ENCODE measurements at places on chromosomes 6 and 20.

GRCh38 chr20:31833130-31833930 lies 12.1 kb downstream of the FOXS1 start:
- no peak for DNase-seq
- H3K36me3 ChIP-seq: no peaks in the 10 kb centered on the region
- no peaks in the 10 kb centered on the region for H3K27me3 ChIP-seq
- H3K4me3 ChIP-seq: no peak overlapping the region

- no peak for DNase-seq
- H3K27ac ChIP-seq: no peak overlapping the region
- no peaks in the 10 kb centered on the region for H3K36me3 ChIP-seq
Measured at GRCh38 chr6:88246654-88247053, 80.5 kb upstream of the CNR1 start.

GRCh38 chr20:17530716-17531664 lies at the start of gene BFSP1:
TSS of gene BFSP1 (minus strand) at chr20:17531379. CDS start at chr20:17531329, 50 bp downstream.
- no peaks in the 10 kb centered on the region for H3K36me3 ChIP-seq
- H3K4me3 ChIP-seq: peak within 1 kb of the TSS; percentile 56
- H3K4me1 ChIP-seq: peaks cover 9% of the 10 kb centered on the region
- H3K27me3 ChIP-seq: no peaks in the 10 kb centered on the region

GRCh38 chr6:5905431-5906339 lies 101.0 kb downstream of the NRN1 start:
- no peak for DNase-seq
- H3K27ac ChIP-seq: no peak overlapping the region
- H3K36me3 ChIP-seq: no peaks in the 10 kb centered on the region
- no peak overlapping the region for H3K4me3 ChIP-seq
- no peaks in the 10 kb centered on the region for H3K27me3 ChIP-seq

- no peak for DNase-seq
- H3K27ac ChIP-seq: no peak overlapping the region
- H3K4me1 ChIP-seq: peaks cover 21% of the 10 kb centered on the region
- H3K36me3 ChIP-seq: no peaks in the 10 kb centered on the region
- no peaks in the 10 kb centered on the region for H3K27me3 ChIP-seq
Measured at GRCh38 chr6:130933712-130934200, 106.5 kb downstream of the SMLR1 start.

- no peak for DNase-seq
- H3K27ac ChIP-seq: no peak overlapping the region
- H3K27me3 ChIP-seq: no peaks in the 10 kb centered on the region
- no peaks in the 10 kb centered on the region for H3K4me1 ChIP-seq
Measured at GRCh38 chr6:54646951-54647664, 199.5 kb upstream of the FAM83B start.

GRCh38 chr20:5390720-5391119 lies 74.0 kb upstream of the PROKR2 start:
- H3K36me3 ChIP-seq: no peaks in the 10 kb centered on the region
- DNase-seq: no peak
- H3K4me3 ChIP-seq: no peak overlapping the region
- H3K4me1 ChIP-seq: no peaks in the 10 kb centered on the region

DNA sequence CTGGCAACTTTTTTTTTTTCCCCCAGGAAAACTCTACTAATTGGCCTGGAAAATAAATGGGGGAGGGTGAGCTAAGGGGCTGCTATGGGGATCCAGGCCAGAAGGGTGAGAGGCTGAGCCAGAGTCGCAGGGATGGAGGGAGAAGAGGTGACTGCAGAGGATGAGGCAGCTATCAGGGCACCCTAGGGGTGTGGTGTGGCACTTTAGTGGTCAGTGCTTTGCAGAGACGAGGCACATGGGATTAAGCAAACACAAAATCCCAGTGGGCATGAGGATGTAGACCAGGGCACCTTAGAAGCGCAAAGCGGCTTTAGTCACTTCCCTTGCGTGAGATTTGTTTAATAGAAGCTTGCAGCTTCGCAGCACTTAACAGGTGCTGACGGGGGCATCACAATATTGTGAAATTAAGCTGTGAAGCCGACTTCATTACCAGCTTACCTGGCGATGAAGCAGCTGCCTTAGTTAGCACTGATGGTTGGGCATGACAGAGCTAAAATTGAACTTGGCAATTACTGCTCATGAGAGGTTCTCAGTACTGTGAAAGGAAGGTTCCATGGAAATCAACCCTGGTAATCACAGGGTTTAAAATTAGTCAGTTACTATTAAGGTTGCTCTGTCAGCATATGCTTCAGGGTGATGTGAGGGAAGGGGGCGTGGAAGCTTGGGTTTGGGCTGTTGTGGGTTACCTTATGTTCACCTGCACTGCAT lies 26.0 kb downstream of the TOX2 start:
- H3K27me3 ChIP-seq: no peaks in the 10 kb centered on the region
- peak overlapping the region; percentile 40 for H3K27ac ChIP-seq

GRCh38 chr20:35730583-35731468 lies 11.2 kb downstream of the RBM39 start:
- H3K36me3 ChIP-seq: peaks cover 100% of the 10 kb centered on the region
- DNase-seq: no peak
- H3K4me1 ChIP-seq: peaks cover 52% of the 10 kb centered on the region
- no peaks in the 10 kb centered on the region for H3K27me3 ChIP-seq
- H3K27ac ChIP-seq: no peak overlapping the region

GRCh38 chr6:169069356-169069755 lies 184.3 kb downstream of the THBS2 start:
- no peak overlapping the region for H3K27ac ChIP-seq
- no peak for DNase-seq
- H3K4me3 ChIP-seq: no peak overlapping the region

- no peaks in the 10 kb centered on the region for H3K4me1 ChIP-seq
- no peak for DNase-seq
- H3K27me3 ChIP-seq: no peaks in the 10 kb centered on the region
Measured at GRCh38 chr6:36177166-36177565, 19.4 kb upstream of the BRPF3 start.

- H3K4me1 ChIP-seq: no peaks in the 10 kb centered on the region
- DNase-seq: no peak
- H3K4me3 ChIP-seq: no peak overlapping the region
- no peaks in the 10 kb centered on the region for H3K36me3 ChIP-seq
- H3K27ac ChIP-seq: no peak overlapping the region
- no peaks in the 10 kb centered on the region for H3K27me3 ChIP-seq
Measured at GRCh38 chr6:19569563-19569962, 267.6 kb upstream of the ID4 start.

DNA sequence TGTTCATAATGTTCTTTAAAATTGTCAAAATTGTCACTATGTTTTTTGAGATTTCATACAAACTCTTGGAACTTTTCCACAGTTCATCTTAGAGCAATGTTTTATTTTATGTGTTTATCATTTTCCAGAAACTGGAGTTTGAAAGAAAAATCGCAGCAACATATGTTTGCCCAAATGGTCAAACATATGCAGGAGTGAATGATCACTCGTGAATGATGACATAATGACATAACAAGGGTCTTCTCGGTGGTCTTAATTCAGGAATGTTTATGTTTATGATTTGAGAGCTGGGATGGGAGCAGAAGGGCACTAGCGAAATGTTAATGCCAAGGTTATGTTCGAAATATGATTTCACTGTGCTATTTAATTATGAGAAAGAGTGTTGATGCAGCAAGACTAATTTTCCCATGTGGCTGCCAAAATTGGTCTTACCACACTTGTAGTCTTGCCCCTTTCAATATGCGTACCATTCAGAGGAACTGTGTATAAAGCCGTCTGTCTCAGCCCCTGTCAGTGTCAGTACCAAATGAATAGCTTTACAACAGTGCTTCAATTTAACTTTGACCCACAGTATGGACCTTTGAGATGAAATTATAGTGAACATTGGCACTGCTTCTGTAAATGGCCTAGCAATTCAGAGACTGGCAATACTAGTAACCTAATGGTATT lies 152.3 kb downstream of the CARMIL1 start:
- no peaks in the 10 kb centered on the region for H3K36me3 ChIP-seq
- H3K4me1 ChIP-seq: no peaks in the 10 kb centered on the region
- H3K27ac ChIP-seq: no peak overlapping the region

GRCh38 chr6:79646006-79646405 lies 14.9 kb downstream of the SH3BGRL2 start:
- no peak for DNase-seq
- H3K4me3 ChIP-seq: no peak overlapping the region
- H3K27me3 ChIP-seq: no peaks in the 10 kb centered on the region
- H3K36me3 ChIP-seq: no peaks in the 10 kb centered on the region
- H3K27ac ChIP-seq: no peak overlapping the region

- H3K4me1 ChIP-seq: peaks cover 51% of the 10 kb centered on the region
- no peaks in the 10 kb centered on the region for H3K27me3 ChIP-seq
- DNase-seq: no peak
- H3K27ac ChIP-seq: no peak overlapping the region
Measured at GRCh38 chr6:13358511-13358910, 30.2 kb upstream of the TBC1D7 start.

DNA sequence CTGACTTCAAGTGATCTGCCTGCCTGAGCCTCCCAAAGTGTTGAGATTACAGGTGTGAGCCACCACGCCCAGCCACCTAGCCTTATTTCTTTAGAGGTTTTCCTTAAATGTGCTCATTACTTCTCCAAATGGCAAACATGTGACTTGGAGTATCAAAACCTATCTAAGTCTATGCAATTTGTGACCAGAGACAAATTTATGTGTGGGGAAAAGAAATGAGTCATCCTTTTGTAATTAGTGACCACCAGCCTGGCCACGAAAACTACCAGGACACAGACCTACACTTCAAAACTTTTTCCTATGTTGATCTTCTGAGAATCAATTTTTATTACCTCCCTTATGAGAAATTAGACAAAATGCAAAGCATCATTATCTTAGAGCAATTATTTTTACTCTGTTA lies 64.6 kb upstream of the OGFRL1 start:
- H3K4me1 ChIP-seq: no peaks in the 10 kb centered on the region
- no peaks in the 10 kb centered on the region for H3K27me3 ChIP-seq
- H3K36me3 ChIP-seq: no peaks in the 10 kb centered on the region
- no peak overlapping the region for H3K4me3 ChIP-seq

- H3K27ac ChIP-seq: no peak overlapping the region
- DNase-seq: no peak
- peaks cover 5% of the 10 kb centered on the region for H3K4me1 ChIP-seq
- H3K36me3 ChIP-seq: no peaks in the 10 kb centered on the region
- no peaks in the 10 kb centered on the region for H3K27me3 ChIP-seq
Measured at GRCh38 chr6:39527792-39528564, 197.2 kb downstream of the KIF6 start.

GRCh38 chr6:139129284-139129683 lies 5.6 kb upstream of the HECA start:
- no peak overlapping the region for H3K27ac ChIP-seq
- peaks cover 15% of the 10 kb centered on the region for H3K4me1 ChIP-seq
- H3K36me3 ChIP-seq: no peaks in the 10 kb centered on the region
- no peak for DNase-seq
- H3K4me3 ChIP-seq: no peak overlapping the region
- H3K27me3 ChIP-seq: no peaks in the 10 kb centered on the region

- no peak overlapping the region for H3K4me3 ChIP-seq
- no peaks in the 10 kb centered on the region for H3K4me1 ChIP-seq
- no peaks in the 10 kb centered on the region for H3K27me3 ChIP-seq
- no peak overlapping the region for H3K27ac ChIP-seq
- H3K36me3 ChIP-seq: no peaks in the 10 kb centered on the region
Measured at GRCh38 chr6:25851961-25852360, 20.1 kb upstream of the SLC17A1 start.

GRCh38 chr6:158803733-158804143 lies 15.4 kb downstream of the EZR start:
- no peaks in the 10 kb centered on the region for H3K27me3 ChIP-seq
- peaks cover 11% of the 10 kb centered on the region for H3K36me3 ChIP-seq
- DNase-seq: no peak
- H3K27ac ChIP-seq: peak overlapping the region; percentile 75

DNA sequence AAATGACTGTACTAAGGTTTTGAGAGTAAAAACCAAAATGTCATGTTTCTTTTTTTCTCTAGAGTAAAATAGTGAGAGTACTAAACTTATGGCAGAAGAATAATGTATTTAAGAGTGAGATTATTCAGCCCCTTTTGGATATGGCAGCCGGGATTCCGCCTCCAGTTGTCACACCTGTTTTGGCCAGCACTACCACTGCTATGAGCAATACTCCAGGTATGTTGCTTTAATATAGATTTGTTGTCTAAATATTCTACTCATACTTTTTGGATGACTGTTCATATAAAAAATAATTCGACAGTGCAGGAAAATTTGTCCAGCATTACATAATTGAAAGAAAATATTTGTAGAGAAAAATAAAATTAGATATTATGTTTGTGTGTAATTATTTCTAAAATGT lies 59.5 kb downstream of the SCAF8 start:
- H3K4me1 ChIP-seq: no peaks in the 10 kb centered on the region
- no peak overlapping the region for H3K4me3 ChIP-seq
- no peaks in the 10 kb centered on the region for H3K27me3 ChIP-seq
- H3K27ac ChIP-seq: no peak overlapping the region

GRCh38 chr6:7649037-7649810 lies 59.2 kb downstream of the SNRNP48 start:
- H3K27me3 ChIP-seq: no peaks in the 10 kb centered on the region
- H3K27ac ChIP-seq: no peak overlapping the region
- no peaks in the 10 kb centered on the region for H3K36me3 ChIP-seq
- H3K4me1 ChIP-seq: no peaks in the 10 kb centered on the region
- DNase-seq: no peak
- H3K4me3 ChIP-seq: no peak overlapping the region

DNA sequence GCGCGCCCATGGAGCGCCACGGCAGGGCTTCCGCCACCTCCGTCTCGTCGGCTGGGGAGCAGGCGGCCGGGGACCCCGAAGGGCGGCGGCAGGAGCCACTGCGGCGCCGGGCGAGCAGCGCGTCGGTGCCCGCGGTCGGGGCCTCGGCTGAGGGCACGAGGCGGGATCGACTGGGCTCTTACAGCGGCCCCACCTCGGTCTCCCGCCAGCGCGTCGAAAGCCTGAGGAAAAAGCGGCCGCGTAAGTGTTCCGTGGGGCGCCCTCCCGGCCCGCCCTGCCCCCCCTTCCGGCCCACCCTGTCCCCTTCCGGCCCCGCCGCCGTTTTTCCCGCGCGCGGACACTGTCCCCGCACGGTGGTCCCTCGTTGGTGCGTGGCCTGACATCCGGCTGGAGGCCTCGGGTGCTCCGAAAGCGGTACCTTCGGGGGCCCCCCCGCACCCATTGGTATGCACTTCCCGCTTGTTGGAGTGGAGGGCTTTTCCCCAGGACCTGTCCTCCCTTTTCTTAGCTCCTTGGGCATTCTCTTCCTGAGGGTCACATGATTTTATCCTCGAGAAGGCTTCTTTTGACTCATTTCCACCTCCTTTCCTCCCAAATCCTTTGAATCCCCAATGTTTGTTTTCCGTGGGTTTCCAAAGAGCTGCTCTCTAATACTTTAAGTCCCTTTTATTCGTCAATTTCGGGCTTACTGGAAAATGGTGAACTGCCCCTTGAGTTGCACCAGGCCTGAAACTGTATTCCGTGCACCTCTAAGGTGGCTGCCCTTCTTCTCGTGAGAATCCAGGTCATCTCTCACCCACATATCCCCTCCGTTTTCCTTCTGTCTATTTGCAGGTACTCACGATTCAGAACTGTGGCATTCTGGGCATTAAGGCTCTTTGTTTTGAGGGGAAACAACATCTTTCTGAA lies 556 bp downstream of the PANK2 start:
- H3K27me3 ChIP-seq: no peaks in the 10 kb centered on the region
- DNase-seq: peak; percentile 79
- H3K36me3 ChIP-seq: no peaks in the 10 kb centered on the region
- H3K4me1 ChIP-seq: peaks cover 46% of the 10 kb centered on the region
- peak overlapping the region; percentile 96 for H3K27ac ChIP-seq

GRCh38 chr20:25271486-25272222 lies 23.8 kb downstream of the PYGB start:
- no peaks in the 10 kb centered on the region for H3K27me3 ChIP-seq
- peak; percentile 49 for DNase-seq
- H3K27ac ChIP-seq: no peak overlapping the region
- no peaks in the 10 kb centered on the region for H3K4me1 ChIP-seq
- no peak overlapping the region for H3K4me3 ChIP-seq
- H3K36me3 ChIP-seq: peaks cover 62% of the 10 kb centered on the region
